ENCODE measurements at places on chromosomes 5 and 9.

GRCh38 chr5:93583768-93584595 is 960 bp downstream of the NR2F1 start:
- DNase-seq, result peak; percentile 58

DNA sequence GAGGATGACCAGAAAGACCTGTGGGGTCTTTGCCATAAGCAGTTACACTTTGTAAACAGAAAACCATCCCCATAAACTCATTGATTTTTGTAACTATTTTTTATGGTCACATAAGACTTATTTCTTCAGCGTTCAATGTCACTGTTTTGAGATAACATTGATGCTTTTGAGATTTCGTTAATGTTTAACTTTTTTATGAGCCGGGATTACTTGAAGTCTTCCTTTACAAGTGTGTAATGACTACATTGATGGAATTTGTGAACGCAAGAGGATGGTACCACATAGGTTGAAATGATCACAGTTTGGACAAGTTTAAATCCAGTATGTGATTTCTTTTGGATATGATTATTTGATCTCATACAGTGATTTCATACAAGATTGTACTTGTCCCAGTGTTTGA is 1.8 kb downstream of the SLC12A2 start:
- DNase-seq, result no peak

GRCh38 chr9:2727966-2728613 is 10.8 kb downstream of the KCNV2 start:
- DNase-seq, result no peak

- no peak for DNase-seq
Observed at GRCh38 chr9:137723783-137724445, 105.1 kb downstream of the EHMT1 start.

GRCh38 chr5:167348980-167349379 is 942.5 kb upstream of the WWC1 start:
- no peak for DNase-seq

- no peak for DNase-seq
Observed at GRCh38 chr5:166881802-166882201, 1409.6 kb upstream of the WWC1 start.

GRCh38 chr5:30030101-30030500 is 1163.4 kb upstream of the CDH6 start:
- no peak for DNase-seq

- no peak for DNase-seq
Observed at GRCh38 chr5:41338136-41338675, 124.9 kb upstream of the C6 start.

- DNase-seq, result peak; percentile 96
Observed at GRCh38 chr5:151005950-151006576, 14.3 kb upstream of the GPX3 start.

- DNase-seq, result no peak
Observed at GRCh38 chr5:76583163-76584047, 39.8 kb downstream of the F2RL2 start.

DNA sequence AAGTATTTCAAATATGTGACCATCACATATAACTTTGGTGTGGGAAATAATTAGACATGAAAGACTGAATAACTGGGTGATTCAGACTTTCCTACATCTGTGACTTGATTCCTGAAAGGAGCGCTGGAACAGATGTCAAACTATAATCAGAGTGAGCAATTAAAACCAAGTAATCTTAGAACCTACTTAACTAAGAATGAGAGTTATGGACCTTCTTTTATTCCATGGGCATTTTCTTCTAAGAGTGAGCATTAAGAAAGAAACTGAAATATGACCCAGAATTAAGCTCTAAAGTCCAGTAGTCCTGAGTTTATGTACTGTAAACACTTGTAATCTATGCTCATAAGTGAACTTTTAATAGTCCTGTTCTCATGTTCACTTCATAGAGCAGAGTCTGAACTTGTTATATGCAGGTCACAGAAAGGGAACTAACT is 68.4 kb downstream of the PAM start:
- DNase-seq, result no peak

DNA sequence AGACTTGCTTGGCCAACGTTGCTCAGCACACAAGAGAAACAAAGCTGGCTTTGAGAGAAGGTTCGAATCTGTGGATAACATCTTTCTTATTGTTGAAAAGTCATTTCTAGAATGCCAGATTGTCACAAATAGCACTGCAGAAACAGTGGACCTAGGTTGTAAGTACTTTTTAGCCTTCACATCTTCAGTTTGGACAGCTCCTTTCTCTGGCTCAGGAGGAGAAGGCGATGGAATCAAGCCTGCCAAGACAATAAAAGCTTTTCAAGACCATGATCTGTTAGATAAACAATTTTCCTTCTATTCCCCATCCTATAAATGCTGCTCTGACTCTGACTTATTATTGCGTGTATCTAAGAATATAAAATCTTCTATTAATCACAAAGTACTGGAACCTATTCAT is 615.2 kb upstream of the SEMA6A start:
- DNase-seq, result no peak

DNA sequence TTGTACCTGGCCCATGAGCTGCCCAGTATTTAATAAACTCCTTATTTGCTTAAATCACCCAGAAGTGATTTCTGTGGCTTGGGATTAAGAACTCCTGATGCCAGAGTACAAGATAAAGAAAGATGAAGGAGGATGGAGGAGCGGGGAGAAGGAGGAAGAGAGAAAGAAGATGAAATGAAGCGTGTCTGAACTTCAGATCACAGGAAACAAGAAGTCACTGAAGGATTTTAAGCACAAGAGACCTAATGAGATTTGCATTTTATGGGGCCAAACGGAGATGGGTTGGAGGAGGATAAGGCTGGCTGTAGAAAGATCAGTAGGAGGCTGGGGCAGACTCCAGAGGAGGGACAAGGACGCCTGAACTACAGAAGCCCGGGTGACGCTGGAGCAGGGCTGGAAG is 3.1 kb downstream of the EIF4E1B start:
- DNase-seq, result no peak

GRCh38 chr5:54521856-54522479 is 4.4 kb downstream of the SNX18 start:
- no peak for DNase-seq

- no peak for DNase-seq
Observed at GRCh38 chr5:6850106-6850432, 136.8 kb downstream of the TENT4A start.

DNA sequence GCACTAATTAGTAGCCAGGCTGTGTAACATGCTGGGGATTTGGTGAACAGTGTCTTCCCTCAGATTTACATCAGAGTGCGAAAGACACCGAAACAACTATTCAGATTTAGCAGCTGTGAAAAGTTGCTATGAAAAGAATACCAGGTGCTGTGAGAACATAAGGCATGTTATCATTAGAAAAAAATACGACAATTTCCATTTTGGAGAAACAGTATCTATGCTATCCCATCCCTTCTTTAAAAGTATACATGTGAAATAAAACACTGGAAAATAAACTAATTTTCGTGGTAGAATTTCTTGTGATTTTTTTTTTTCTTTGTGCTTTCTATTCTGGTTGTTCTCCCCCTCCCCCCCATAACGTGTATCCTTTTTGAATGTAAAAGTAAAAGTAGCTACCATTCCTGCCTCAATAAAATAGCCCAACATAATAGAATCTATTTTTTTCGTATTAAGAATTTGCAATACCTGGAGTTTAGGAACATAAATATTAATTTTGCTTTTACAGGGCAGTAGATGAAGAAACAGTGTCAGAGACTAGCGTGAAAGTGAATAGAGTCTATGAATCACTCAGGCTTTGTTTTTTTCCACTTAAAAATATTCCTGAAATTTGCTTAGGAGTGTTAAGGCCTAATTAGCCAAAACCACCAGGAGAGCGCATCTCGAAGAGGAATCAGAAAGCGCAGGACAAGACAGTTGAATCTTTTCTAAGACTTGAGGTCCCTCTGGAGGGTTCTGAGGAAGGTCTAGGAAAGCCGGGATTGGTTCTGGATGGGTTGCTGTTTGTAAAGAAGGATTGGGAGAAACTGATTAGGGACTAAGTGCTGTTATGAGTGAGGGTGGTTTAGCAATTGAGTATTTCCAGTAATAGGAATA is 813 bp upstream of the SLU7 start:
- DNase-seq, result no peak

Measured in right atrium auricular region (tissue), 2 donors.